ENCODE measurements at places on chromosomes 11 and 22.

DNA sequence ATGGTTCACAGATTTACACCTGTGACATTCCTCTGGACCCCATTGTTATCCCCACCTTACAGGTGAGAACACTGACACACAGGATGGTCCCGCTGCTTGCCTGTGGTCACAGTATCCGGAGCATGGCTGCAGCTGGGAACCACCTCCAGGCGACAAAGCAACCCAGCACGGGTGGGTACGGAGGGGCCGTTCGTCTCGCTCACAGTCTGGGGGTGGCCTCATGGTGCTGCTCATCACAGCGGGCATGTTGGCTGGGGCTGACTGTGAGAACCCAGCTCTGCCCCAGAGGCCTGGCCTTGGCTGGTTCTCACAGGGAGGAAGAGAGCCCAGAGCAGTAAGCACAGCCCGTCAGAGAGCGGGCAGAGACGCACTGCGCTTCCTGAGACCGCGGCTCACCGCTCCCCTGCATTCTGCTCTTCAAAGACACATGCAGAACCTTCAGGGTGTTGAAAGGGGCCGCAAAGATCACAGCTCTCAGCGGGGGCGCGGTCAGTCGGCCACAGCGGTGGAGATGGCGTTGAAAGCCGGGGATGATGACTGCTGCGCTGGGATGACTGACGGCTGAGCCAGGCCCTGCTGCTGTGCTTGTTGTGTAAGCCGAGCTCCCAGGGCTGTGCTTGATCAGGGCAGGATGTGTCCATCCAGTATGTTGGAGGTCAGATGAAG lies 423.0 kb downstream of the BRD1 start:
- no peak for DNase-seq

GRCh38 chr11:127653076-127653475 lies 652.5 kb upstream of the KIRREL3 start:
- DNase-seq: no peak

DNA sequence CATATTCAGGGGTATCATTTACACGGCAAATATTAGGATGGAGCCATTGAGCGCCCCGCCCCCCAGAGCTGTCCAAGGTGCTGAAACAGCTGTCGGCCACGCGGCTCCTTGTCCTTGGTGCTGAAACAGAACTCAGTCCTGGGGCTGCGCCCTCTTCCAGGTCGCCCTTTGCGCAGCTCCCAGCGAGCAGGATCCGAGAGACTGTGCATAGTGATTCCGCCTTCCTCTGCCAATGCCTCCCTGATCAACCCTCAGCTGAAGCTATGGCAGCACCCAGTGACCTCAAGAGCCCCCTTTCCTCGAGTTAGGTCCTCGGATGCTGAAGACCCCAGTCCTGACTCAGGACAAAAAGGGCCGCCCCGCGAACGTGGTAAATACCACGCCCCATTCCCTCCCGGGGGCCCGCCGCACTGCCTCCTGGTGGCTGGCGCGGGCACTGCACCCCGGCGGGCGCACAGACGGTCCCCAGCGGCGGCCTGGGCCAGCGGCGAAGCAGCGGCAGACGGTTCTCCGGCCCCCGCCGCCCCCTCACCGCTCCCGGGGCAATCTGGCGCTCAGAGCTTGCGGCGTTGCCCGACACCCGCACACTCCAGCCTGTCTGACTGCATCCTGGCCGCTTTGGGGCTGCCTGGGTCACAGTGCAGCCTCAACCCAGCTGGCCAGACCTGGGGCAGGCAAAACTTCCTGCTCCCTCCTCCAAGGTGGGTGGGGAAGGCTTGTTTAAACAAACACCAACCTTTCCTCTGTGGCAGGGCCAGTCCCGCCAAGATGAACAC lies 13.4 kb downstream of the SYT7 start:
- no peak for DNase-seq

DNA sequence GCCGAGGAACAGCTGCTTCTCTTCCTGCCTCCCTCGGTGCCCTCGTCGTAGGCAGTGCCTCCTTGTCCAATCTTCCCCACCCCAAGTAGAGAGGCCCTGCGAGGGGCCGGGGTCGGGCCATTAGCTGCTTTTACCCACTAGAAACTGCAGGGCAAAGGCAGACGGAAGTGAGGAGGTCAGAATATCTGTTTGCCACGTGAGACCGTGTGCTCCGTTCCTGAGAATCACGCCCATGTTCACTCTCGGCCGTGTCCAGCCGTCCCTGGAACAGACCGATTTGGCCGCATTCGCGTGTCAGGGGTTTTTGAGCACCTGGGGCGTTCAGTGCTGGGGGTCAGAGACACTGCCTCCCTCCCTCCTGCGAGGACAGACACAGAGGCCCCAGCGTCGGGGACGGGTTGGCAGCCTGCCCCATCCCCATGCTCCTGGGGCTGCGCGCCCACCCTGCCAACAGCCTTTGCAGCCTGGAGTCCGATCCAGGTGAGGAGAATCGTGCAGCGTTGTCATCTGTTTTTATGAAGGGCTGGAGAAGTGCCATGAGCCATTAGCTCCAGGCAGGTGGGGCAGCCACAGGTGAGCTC lies 982.2 kb downstream of the BRD1 start:
- no peak for DNase-seq

GRCh38 chr11:130703489-130704190 lies 212.6 kb downstream of the SNX19 start:
- no peak for DNase-seq

Data from cortex of kidney (tissue), 1 donor.